ENCODE measurements at places on chromosomes 6 and 20.

- no peak for DNase-seq
Observed at GRCh38 chr20:32506721-32507120, 78.4 kb downstream of the NOL4L start.

DNA sequence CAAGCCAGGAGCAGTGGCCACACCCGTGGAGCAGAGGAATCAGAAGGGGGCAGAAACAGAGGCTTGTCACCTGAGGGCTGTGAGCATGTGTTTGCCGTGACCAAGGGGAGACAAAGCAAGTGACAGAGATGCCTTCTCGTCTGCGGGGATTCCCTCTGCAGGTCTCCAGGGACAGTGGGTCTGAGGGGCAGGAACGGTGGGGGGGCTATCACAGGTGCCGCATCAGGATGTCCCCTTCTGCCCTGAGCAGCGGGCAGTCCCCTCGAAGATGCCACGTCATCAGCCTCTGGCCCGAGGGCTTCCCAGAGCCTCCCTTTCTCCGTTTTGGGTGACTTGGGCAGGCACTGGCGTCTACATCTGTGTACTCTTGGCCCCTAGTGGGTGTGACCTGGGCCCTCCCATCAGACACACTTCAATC is 338.7 kb downstream of the PREX1 start:
- DNase-seq: no peak

DNA sequence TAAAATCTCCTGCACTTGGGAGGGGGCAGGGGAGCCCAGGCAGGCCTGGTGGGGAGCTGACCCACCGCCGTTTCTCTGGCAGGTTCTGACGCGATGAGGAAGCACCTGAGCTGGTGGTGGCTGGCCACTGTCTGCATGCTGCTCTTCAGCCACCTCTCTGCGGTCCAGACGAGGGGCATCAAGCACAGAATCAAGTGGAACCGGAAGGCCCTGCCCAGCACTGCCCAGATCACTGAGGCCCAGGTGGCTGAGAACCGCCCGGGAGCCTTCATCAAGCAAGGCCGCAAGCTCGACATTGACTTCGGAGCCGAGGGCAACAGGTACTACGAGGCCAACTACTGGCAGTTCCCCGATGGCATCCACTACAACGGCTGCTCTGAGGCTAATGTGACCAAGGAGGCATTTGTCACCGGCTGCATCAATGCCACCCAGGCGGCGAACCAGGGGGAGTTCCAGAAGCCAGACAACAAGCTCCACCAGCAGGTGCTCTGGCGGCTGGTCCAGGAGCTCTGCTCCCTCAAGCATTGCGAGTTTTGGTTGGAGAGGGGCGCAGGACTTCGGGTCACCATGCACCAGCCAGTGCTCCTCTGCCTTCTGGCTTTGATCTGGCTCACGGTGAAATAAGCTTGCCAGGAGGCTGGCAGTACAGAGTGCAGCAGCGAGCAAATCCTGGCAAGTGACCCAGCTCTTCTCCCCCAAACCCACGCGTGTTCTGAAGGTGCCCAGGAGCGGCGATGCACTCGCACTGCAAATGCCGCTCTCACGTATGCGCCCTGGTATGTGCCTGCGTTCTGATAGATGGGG is 3.0 kb downstream of the PRND start:
- no peak for DNase-seq

DNA sequence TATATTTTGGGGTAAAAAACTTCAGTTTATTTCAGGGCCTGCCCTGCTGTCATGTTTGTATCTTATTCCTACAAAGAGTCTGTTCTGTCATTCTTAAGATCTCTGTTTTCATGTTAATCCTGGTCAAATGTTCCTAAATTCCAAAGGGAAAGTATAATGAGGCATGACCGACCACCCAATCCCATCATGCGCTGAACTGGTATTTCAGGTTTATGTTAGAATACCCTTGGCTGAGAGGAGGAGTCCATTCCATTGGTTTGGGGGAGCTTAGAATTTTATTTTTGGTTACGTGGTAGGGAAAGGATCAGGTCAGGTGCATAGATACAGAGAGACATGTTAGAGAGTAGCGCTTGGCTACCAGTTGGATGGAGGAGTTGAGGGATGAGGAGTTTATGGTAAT is 25.7 kb downstream of the CFAP61 start:
- DNase-seq: no peak

- no peak for DNase-seq
Observed at GRCh38 chr20:21049305-21049828, 56.8 kb downstream of the LINC00237 start.

DNA sequence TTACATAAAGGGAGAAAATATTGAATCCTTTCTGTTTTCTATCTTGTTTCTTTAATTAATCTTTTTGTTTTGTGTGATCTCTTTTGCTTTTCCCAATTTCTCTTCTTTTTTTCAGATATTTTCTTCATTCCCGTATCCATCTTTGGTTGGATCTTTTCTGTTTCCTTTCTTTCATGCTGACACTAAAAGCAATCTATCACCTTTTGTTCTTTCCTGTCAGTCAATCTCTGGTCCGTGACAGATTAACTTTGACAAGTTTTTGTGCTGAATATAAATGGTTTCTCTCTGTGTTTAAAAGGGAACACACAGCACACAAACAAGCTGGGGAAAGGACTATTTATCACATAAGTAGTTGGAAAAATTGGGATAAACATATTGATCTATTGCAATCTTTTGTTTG is 162.8 kb downstream of the GRM1 start:
- no peak for DNase-seq

DNA sequence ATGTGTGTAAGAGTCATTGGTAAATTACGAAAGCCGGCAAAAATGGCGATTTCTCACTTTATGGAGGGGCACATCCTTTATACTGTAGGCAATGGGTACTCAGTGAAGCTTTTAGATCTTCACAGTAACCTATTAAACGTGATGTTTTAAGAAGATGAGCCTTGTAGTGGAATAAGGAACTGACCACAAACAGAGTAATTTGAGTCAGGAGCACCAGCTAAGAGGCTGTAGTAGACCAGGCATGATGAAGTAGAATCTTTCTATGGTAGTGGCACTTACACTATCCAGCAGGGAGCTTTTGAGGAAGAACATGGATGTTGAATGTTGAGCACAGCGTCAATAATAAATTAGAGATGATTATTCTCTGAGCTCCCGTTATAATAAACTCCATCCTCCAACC is 65.9 kb downstream of the HIVEP2 start:
- no peak for DNase-seq

DNA sequence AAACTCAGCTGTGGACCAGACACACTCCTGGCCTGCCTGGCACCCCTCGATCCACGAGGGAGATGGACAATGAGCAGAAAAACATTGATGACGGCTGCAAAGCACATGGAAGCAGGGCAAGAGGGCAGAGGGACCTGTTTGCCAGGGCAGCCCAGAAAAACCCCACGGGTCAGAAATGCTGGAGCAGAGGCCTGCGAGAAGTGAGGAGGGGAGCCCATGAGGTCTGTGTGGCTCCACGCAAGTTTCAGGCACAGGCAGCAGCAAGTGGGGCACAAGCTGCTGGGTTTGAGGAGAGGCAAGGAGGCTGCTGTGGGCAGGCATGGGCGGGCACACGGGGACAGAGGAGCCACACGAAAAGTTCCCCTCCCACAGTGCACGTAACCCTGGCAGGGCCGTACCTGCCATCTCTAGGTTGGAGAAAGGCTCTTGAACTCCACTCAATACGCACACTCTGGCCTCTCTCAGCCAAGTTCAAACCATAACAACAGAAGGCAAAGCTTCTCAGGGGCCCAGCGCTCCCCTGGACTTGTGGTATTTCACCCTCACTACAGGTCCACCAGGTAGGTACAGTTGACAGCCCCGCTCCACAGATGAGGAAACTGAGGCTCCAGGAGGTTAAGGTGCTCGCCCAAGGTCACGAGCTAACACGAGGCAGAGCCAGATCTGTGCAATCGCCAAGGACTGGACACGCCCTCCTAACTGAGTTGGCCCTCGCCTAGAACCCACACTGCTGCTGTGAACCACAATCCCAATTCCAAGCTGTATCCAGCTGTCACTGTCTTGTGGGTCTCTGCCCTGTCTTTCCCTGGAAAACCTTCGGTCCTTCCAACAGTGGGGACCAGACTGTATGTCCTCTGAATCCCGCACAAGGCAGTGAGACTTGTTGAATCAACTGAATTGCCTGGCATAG is 108.2 kb downstream of the NOL4L start:
- no peak for DNase-seq

- DNase-seq: no peak
Observed at GRCh38 chr6:70834520-70834919, 122.3 kb downstream of the B3GAT2 start.

DNA sequence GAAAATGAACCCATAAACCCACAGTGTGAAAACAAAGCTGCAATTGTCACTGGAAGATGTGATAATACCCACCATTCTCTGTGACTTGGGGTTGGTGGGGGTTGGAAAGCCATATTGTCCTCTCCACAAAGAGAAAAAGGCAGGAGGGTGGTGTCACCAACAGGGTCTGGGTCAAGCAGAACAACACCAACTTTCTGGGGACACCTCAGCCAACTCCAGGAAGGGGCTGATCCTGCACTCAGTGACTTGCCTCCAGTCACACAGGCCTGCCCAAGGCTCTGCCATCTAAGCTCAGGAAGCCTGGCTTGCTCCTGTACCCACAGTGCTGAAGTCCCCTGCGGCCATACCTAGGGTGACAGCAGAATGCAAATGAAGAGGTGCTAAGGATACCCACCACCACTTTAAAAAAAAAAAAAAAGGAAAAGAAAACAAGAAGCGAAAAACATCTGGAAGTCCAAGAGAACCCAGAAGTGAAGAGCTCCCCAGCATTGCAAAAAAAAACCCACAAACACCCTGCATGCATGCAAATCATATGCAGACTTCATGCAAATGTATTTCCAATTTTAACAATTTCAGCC is 110.6 kb downstream of the PREX1 start:
- no peak for DNase-seq

- DNase-seq: no peak
Observed at GRCh38 chr6:53483423-53484353, 61.2 kb downstream of the GCLC start.

DNA sequence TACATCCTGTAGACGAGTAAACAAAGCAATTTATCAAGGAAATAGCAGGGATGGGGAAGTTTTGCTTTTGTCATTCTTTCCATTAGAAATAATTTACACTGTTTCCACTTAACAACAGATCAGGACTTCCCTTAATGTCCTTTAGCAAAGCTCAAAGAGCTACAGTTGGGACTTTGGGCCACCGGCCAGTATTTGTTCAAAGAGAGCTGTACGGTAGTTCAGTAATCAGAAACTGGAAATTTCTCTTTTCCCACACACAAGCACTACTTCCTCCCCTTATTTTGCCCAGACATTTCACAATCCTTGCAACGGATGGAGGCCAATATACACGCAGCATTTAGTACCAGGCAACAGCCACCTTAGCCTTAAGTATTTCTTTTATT is 12.1 kb upstream of the HINT3 start:
- no peak for DNase-seq

DNA sequence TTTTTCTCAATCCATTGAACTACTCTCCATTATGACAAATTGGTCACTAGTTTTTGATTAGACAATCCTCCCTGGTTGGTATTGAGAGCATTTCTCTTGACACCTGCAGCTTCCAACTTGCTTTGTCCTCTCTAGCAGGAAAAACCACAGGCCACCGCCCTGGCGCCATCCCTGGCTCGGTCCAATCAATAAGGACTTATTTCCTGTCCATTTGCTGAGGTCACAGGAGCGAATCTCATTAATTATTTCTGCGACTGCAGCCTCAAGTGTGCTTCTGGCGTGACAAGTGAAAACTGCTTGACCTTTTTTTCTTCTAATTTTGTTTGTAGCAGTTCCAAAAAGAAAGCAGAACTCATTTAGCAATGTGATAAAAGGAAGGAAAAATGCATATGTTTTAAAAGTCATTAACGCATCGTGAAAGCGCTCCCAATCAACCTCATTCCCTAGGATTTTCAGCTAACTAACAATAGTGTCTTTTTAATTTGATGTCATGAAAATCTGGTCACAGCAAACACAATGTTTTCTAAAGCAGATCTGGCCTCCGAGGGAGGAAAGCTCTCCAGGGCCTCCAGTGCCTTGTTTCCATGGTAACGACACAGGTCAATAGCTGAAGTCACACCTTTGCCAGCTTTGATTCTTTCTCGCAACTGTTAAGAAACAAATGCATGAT is 39.0 kb upstream of the BEND3 start:
- DNase-seq: no peak

DNA sequence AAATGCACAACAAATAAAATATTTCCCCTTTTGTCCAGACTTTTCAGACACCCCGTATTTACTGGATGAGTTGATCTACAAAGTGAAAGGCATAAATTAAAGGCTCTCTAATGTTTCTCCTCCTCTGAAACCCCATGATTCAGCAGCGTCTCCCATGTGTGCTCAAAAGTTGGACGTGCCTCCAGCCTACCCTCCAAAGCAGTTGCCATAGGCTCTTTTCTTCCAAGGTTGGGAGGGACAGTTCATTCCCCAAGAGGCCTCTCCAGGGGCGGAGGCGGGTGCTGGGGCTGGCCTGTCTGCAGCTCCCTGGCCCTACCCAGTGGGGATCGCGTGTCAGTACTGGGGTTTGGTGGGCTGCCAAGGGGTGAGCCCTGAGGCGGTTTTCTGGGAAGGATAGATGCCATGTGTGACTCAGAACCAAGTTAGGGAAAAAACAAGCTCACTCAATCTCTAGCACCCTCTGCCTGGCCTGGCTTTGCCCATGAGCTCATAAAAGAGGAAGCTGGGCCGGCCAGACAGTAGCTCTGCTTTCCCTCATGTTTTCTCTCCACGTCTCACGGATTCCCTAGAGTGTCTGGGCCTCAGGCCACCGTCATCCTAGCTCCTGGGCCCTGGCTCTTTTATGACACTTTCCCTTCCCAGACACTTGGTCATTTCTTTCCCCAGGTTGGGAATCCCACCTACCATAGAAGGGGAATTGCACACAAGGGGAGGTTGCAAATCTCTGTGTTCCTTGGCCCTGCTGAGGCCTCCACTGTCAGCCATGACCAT is 8.0 kb upstream of the IER3 start:
- DNase-seq: no peak

DNA sequence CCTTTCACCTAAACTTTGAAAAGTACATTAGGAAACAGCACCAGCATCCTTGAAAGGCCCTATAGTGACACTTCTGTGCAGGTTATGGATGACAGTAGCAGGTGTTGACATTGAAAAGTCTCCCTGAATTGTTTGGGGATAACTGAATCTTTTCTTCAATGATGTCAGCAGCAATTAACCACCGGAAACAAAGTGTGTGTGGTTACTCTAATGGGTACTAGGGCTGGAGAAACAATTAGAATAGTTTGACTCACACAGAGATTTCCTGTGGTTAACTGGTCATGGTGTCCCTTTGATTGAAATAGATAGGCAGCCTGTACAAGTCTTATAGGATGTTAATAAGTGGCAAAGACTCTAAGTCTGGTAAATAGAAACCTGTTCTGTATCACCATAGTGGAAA is 189.1 kb downstream of the TBX18 start:
- DNase-seq: no peak

GRCh38 chr6:34597605-34598353 is 41.6 kb upstream of the SPDEF start:
- no peak for DNase-seq

GRCh38 chr20:59940956-59941294 is 736 bp downstream of the FAM217B start:
- DNase-seq: no peak

GRCh38 chr6:148945301-148946021 is 198.6 kb downstream of the UST start:
- DNase-seq: no peak
